ENCODE measurements at places on chromosomes 6 and 20. TPM values are rescaled to one million over a fixed set of nuclear protein-coding genes. Genes with fewer than 3 reads are reported as not detected.
A peak's percentile ranks its signal among the peaks of the same experiment; 100 is the strongest.

DNA sequence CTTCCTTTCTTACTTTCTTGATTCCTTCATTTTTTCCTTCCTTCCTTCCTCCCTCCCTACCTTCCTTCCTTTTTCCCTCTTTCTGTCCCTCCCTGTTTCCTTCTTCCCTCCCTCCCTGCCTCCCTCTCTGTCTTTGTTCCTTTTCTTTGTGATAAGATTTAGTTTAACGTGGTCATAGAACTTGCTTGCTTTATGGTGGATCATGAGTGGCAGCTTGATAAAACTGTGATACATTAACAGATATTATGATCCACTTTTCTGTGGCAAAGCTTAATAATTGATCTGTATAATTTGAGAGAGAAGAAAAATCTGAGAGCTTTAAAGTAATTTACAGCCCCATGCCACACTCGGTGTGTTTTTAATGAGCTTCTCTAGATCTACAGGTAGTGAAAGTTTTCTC, 280.5 kb downstream of the RNF144B start:
- DNase-seq, result no peak

GRCh38 chr20:22584922-22585785, 782 bp upstream of the FOXA2 start:
- DNase-seq, result peak; percentile 3

DNA sequence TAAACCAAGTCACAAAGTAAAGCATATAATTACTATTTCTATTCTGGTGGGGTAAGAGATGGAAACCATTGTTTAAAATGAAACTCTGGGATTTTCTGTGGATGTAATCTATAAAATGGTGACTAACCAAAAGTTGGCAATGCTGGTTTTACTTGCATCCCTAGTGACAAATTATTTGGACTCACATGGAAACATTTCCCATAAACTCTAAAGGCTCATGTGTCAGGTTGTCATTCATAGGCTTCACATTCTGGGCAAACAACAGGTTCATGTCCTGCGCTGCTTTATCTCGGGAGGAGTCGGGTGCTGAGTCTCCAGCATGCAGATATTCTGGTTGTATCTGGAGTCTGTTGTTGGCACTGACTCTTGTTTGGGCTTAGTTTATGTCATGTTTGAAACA, 98.0 kb upstream of the SCP2D1 start:
- DNase-seq, result no peak

GRCh38 chr6:147784371-147784770, 275.9 kb downstream of the SAMD5 start:
- no peak for DNase-seq

DNA sequence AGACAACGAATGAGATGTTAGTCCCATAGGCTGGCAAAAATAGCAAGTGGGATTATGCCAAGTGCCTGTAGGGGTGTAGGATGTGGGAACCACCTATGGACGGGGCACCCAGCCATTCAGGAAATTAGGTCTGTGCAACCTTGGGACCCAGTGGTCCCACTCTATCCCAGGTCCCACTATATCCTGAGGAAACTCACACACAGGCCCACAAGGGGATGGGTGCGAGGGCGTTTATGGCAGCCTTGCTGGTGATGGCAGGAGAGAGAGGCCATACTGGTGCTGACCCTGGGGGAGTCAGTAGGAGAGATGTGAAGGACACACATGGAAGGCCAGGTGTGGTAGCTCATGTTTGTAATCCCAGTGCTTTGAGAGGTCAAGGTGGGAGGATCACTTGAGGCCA, 163.6 kb downstream of the EYA2 start:
- DNase-seq, result no peak

GRCh38 chr6:132072271-132072670, 121.1 kb upstream of the CCN2 start:
- DNase-seq, result peak; percentile 75

GRCh38 chr20:51184289-51184688, 161.4 kb upstream of the KCNG1 start:
- no peak for DNase-seq

GRCh38 chr20:48455651-48456365, 372.0 kb downstream of the PREX1 start:
- DNase-seq, result no peak

DNA sequence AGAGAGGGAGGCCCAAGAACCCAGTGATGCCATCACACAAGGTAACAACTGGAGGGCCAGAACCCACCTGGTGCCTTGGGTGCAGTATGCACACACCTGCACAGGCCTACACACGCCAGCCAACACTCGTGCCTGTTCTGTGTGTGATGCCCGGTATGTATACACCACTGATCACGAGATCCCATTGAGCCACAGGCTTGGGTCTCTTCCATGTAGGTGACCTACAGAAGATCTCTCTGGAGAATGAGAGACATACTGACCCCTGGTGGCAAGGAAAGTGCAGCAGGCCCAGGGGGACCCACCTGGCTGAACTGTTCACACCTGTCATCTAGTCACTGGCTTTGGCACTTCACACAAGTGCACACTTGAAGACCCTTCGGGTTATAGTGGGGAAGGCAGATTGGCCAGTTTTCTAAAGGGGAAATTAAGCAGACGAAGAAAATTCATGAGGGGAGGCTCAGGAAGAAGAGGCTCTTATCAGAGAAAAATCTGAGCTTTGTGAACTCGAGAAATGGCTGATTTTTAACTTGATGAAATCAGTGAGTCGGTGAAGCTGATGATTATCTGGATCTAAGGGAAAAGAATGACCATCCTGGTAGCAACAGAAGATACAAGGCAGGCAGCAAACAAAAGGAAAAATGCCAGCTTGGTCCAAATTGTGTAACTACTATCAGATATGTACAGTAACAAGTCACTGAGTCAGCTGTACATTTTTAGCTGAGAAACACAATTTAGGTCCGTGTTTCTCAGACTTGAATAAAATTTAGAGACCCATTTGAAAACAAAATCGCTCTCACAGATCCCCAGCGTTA, 69.1 kb upstream of the PBOV1 start:
- DNase-seq, result peak; percentile 52

- DNase-seq, result no peak
Measured at GRCh38 chr6:14913931-14914330, 331.9 kb upstream of the JARID2 start.

DNA sequence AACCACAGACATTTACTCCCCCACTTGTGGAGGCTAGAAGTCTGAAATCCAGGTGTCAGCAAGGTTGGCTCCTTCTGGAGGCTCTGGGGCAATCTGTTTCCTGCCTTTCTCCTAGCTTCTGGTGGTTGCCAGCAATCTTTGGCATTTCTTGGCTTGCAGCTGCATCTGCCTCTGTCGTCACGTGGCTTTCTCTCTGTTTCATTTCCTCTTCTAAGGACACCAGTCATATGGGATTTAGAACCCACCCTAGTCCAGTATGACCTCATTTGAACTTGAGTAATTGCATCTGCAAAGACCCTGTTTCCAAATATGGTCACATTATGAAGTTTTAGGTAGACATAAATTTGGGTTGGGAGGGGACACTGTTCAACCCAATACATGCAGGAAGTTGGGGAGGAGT, 56.2 kb upstream of the EPB41L1 start:
- DNase-seq, result peak; percentile 95

GRCh38 chr6:16704401-16705045, 56.7 kb downstream of the ATXN1 start:
- peak; percentile 53 for DNase-seq

DNA sequence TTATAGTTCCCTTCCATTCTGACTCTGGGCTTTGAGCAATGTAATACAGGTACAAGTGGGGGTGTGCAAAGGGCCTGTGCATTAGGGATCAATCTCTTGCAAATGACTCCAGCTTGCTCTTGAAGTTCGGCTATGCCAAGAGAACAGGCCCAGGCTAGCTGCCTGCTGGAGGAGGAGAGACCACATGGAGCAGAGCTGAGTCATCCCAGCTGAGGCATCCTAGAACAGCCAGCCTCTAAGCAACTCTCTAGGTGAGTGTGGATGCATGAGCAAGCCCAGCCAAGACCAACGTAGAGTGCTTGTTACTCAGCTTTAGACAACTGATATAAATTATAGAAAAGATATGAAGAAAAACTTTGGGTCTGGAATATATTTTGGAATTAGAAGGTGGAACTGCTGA, 47.6 kb upstream of the RBM24 start:
- no peak for DNase-seq

GRCh38 chr6:154874773-154875592, 120.1 kb upstream of the TIAM2 start:
- no peak for DNase-seq

DNA sequence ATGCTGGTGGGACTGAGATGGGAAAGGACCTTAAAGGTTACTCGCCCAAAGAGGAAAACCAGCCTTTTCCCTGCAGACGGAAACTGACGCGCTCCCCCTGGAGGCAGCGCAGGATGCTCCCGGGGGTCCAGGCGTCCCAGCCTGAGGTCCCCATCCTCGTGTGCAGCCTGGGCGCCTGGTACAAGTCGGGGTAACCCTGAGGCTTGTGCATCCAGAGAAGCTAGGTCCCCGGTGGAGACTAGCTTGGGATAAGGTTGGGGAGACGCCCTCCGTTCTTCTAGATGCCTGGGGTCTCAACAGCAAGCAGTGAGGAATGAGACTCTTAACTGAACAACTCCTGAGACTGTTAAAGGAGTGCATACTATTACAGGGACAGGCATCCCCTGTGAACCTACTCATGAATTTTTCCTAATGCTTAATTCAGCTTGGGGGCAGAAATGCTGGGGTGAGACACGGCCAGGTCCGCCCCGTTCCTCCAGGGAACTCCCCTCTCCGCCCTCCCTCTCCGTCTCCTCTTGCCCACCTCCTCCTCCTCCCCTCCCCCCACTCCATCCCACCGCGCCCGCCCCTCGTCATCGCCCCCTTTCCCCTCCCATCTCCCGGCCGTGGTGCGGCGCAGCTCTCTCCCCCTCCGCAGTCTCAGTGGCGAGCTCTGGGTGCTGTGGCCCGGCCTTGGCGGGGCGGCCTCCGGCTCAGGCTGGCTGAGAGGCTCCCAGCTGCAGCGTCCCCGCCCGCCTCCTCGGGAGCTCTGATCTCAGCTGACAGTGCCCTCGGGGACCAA, at the start of gene PRSS35:
PRSS35 (plus strand) TSS at position 634 of the 781 bp plus-strand sequence. CDS start 10,908 bp downstream, outside the sequence.
- peak; percentile 71 for DNase-seq

- DNase-seq, result no peak
Measured at GRCh38 chr6:151065027-151065815, 174.5 kb upstream of the AKAP12 start.

DNA sequence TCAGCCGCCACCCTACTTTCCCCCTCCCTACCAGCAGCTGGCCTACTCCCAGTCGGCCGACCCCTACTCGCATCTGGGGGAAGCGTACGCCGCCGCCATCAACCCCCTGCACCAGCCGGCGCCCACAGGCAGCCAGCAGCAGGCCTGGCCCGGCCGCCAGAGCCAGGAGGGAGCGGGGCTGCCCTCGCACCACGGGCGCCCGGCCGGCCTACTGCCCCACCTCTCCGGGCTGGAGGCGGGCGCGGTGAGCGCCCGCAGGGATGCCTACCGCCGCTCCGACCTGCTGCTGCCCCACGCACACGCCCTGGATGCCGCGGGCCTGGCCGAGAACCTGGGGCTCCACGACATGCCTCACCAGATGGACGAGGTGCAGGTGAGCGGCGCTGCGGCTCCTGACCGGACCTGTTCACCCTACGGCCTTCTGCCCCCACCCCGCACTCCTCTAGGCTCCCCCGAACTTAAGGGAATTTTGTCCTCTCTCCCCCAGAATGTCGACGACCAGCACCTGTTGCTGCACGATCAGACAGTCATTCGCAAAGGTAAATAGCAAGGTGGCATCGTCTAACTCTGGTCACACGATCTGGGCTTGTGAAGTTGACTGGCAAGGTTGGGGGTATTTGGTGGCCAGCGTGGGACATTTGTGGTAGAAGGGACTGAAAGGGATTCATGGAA, 2.3 kb downstream of the TFAP2C start:
- DNase-seq, result no peak

- no peak for DNase-seq
Measured at GRCh38 chr20:18727032-18727508, 86.5 kb upstream of the SCP2D1 start.

- DNase-seq, result no peak
Measured at GRCh38 chr6:152184573-152184916, 377.1 kb downstream of the ESR1 start.

- no peak for DNase-seq
Measured at GRCh38 chr6:165952514-165952913, 215.1 kb downstream of the TBXT start.

DNA sequence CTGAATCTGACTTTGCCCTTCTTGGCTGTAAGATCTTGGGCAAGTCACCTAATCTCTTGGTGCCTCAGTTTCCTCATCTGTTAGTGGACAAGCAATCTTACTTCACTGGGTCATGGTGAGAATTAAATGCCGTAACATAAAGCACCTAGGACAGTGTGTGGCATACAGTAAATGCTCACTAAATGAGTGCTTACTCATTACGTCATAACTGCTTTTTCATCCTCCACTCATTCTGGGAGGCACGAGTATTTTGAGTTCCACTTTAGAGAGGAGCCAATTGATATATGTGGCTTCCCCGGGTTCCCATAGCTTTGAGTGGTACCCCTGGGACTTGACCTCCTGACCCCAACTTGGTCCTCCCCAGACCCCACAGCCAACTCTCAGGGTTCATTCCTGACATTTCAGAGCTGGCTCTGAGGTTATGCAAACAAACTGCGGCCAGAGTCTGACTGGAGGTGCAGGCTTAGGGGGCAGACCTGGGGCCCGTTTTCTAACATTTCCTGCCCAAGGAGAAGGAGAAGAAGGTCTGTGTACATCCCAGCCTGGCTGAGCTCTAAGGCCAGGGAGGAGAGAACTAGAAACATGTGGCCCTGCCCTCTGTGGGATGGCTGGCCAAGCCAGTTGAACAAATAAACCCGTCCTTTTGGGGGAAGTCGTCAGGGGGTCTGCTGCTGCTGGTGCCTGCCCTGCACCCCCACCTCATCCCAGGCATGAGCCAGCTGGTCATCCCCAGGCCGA, 5.8 kb downstream of the ANGPT4 start:
- no peak for DNase-seq

DNA sequence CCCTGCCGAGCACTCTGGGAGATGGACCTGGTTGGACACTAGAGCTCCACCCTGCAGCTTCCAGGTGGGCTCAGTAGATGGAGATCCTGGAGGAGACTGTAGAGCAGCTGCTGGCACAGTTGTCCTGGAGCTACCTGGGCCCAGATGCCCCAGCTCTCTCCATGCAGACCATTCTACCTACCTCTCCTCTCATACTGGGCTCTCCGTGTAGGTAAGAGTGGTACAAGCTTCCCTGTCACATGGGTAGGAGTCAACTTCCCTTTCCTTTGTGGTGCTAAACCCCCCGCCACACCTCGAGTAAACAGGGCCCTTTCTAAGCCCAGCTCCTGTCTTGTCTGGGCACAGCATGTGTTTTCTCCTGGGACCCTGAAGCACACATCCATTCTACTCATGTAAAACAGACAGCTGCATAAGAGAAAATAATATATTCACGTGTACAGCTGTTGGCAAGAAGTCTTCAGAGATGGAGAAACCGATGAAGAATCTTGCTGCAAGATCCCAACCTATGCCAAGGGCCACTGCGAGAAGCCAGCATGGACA, 108.1 kb upstream of the DUSP22 start:
- DNase-seq, result no peak

The SLC13A3 gene
- total RNA-seq, result 0.05 TPM

The ARMH2 gene
- not detected for total RNA-seq

The DDO gene
- total RNA-seq, result 2.0 TPM

The VSX1 gene
- total RNA-seq, result not detected

The MAP3K5 gene
- 5.8 TPM for total RNA-seq

The PTP4A1 gene
- total RNA-seq, result 73.0 TPM

The RAMACL gene
- total RNA-seq, result 6.6 TPM

The THBD gene
- 33.4 TPM for total RNA-seq

The CFAP206 gene
- total RNA-seq, result 0.19 TPM

The SLC17A2 gene
- total RNA-seq, result not detected

The CNR1 gene
- total RNA-seq, result 1.3 TPM

The ZNF512B gene
- 10.0 TPM for total RNA-seq
